ENCODE measurements at places on chromosomes 4 and X.

DNA sequence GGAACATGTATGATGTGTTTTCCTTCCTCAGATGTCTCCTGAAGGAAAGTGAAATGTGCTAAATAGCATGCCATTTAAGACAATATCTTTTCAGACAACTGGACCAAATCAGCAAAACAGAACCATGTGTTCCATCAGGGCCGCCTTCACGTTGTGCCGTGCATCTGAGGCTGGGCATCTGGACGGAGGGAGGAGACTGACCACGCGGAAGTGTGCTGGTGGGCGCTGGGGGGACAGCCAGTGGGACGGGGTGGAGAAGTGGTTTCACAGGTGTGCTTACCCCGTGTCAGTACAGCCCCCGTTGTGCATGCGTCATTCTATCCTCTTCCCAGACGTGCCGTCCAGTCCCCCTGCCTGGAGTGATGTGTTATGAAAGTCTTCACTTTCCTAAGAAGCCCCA is 342.1 kb upstream of the FAT1 start:
- no peak for DNase-seq

GRCh38 chrX:66163849-66164411 is at the start of gene HEPH:
TSS of gene HEPH (plus strand) at chrX:66164247. CDS start at chrX:66170571, 6,324 bp downstream.
- DNase-seq = peak; percentile 12

GRCh38 chr4:185796176-185796575 is 15.8 kb downstream of the SORBS2 start:
- no peak for DNase-seq

DNA sequence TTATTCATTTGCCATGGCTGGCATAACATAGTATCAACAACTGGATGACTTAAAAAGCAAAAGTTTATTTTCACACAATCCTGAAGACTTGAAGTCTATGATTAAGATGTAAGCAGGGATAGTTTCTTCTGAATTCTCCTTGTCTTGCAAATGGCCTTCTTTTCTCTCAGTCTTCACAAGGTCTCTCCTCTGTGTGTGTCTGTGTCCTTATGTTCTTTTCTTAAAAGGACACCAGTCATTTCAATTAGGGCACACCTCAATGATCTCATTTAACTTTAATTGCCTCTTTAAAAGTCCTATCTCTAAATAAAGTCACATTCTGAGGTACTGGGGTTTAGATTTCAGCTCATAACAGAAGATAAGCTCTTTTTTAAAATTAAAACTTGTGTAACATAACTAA is 399.7 kb downstream of the PABPC4L start:
- no peak for DNase-seq

GRCh38 chr4:137762591-137762990 is 230.3 kb upstream of the PCDH18 start:
- no peak for DNase-seq

DNA sequence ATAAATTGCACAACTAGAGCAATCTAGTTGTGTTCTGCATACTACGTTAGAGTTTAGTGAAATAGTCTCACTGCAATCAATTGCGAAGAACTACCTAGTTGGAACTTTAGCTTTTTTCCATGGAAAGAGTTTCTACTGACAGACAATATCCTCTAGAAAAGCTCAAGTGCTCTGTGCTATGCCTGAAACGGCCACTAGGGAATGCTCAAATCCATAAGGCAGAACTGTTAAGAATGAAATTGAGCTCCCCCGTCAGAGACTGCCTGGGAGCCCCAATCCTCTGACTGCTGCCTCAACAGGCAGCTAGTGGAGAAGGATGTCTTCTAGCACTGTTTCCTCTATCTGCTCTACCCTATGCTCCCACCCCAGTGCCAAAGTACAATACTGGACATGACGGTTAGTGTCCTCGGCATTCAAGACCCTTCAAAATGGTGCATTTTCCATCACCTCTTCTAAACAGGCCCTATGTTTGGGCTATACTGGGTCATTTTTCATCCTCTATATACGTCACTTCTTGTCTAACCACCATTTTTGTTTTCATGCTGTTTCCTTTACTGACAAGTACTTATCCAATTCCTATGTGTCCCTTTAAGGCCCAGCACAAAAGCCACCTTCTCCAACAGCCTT is 35.3 kb downstream of the FRMD7 start:
- peak; percentile 77 for DNase-seq

- peak; percentile 12 for DNase-seq
These were observed 178.9 kb downstream of the RAPGEF2 start for GRCh38 chr4:159281771-159282170.

DNA sequence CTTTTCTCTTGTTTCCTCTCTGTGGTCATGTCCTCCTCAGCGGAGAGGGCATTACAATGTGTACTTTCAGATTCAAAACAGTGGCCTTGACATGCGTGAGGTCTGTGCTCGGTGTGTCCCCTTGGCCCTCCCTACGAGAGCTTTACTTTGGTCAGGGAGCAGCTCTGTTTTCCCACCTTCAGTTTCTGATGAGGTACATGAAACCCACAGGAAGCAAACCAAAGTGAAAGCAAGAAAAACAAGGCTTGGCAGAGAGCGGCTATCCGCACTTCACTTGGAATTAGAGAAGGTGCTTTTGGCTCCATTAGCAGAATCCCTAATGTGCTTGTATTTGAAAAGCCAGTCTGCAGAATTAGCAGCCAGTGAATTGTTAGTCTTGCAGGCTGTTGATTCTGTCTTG is 19.5 kb upstream of the BOD1L1 start:
- no peak for DNase-seq

DNA sequence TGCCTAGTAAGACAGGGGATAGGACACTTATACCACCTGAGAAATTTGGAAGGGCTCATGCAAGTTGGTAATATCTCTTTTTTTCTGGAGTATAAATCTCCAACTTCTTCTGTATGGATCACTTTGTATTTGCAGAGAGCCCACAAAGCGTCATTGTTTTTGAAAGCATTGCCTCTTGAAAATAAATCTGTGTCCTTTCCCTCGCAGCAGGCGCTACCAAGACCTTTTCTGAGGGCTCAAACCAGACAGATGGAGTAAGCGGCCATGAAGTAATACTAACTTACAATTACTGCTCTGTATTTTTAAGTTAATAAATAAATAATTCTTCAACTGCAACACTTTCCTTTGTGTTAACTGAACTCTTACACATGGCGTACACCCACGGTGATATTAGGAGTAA is 56.0 kb upstream of the FBXW7 start:
- no peak for DNase-seq

- no peak for DNase-seq
These were observed 12.9 kb downstream of the DCAF8L1 start for GRCh38 chrX:27968352-27968751.

DNA sequence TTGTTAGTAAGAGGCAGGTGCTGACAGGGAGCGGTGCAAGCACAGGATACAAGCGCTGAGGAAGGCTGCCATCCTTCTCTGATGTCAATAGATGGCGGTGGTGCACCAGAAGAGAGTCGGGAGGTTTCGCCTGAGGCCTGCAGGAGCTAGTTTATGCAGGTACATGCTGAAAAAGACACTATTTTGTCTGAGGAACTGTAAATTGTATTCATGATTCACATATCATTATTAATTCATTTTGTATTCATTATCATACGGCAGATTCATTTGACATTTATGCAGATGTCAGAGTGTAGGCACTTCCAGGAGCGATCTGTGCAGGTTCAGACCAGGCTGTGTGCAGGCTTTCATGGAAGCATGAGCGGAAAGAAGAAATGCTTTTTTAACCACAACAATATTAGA is 824.0 kb downstream of the STIM2 start:
- peak; percentile 12 for DNase-seq

DNA sequence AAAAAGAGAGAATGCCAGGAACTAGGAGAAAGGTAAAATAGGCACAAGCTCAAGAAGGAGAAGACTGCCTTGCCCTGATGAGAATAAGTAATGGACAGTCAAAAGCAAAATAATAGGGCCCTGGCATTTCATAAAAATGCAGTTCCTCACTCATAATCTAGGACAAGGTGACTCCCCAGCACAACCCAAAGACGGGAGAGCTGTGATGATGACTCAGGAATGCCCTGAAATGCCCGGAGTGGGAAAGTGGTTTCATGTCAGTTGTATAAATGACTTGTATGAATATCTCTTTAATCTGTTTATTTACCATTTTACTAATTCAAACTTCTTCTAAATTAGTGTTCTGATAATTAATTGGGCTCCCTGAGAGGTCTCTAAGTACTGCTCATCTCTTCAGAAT is 28.8 kb upstream of the SETD7 start:
- no peak for DNase-seq

- DNase-seq = no peak
These were observed 491.2 kb upstream of the LCORL start for GRCh38 chr4:18512718-18513117.
